ENCODE measurements at places on chromosomes 3 and 15. TPM values are rescaled to one million over a fixed set of nuclear protein-coding genes. Genes with fewer than 3 reads are reported as not detected.

IMPG2 gene
- 0.26 TPM for total RNA-seq

PODXL2 gene
- 10.4 TPM for total RNA-seq

- no peak for DNase-seq
- H3K36me3 ChIP-seq: peaks cover 12% of the 10 kb centered on the region
- H3K27me3 ChIP-seq: no peaks in the 10 kb centered on the region
- H3K27ac ChIP-seq: no peak overlapping the region
- no peak overlapping the region for H3K4me3 ChIP-seq
Observed at GRCh38 chr15:25385986-25386385, 52.8 kb downstream of the UBE3A start.

DNA sequence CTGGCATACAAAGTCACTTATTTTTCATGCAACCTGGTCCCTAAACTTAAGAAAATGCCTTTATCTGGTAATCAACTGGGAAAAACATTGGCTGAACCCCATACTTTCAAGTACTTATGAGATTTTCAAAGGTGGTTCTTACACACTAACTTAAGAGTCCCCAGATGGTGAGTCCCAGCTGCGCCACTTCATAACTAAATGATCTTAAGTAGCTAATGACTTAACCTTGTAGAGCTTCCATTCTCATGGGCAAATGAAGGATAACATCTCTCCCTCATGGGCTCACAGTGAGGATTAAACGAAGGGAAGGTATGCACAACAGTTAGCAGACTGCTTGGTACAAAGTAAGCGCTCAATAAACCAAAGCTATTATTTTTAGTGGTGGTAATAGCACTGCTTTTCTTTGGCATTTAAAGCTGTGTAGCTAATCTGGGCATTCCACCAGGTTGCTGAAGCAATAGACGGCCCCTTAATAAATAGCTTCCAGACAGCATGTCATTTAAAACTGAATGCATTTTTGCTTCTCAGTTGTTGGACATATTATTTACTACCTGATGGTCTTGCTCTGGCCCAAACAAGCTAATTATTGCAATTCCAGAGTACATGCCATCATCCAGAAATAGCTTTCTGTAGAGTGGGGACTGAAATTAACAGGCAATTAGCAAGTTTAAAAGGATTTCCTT is 55.4 kb downstream of the LIPC start:
- no peak for DNase-seq
- H3K4me1 ChIP-seq: peaks cover 14% of the 10 kb centered on the region
- no peaks in the 10 kb centered on the region for H3K27me3 ChIP-seq
- no peak overlapping the region for H3K27ac ChIP-seq

- H3K4me3 ChIP-seq: no peak overlapping the region
- no peak overlapping the region for H3K27ac ChIP-seq
- H3K27me3 ChIP-seq: no peaks in the 10 kb centered on the region
- H3K4me1 ChIP-seq: no peaks in the 10 kb centered on the region
Observed at GRCh38 chr3:187783098-187783497, 37.8 kb upstream of the BCL6 start.

All from MCF 10A (cell line).